Activated naive CD8-positive, alpha-beta T cell treated with anti-CD3 and anti-CD28 coated beads, Interleukin-2, amount 50 U/mL, for 16 hours (primary cell): ENCODE measurements at places on chromosomes 2 and 18.

DNA sequence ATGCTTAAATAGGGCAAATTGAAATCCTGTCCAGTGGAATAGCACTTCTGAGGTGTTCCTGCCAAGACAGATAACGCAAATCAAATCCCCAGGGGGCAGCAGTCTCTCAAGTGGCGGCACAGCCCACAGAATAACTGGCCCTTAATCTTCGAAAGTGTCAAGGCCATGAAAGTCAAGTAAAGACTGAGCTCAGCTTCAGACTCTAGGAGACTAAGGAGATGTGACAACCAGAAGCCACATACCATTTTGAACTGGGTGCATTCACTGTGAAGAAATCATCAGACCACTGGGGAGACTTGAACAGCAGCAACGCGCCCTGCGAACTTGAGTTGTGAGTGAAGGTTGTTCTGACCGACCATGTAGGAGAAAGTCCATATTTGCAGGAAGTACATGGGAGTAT, 66.0 kb upstream of the ASAP2 start:
- DNase-seq, result no peak

DNA sequence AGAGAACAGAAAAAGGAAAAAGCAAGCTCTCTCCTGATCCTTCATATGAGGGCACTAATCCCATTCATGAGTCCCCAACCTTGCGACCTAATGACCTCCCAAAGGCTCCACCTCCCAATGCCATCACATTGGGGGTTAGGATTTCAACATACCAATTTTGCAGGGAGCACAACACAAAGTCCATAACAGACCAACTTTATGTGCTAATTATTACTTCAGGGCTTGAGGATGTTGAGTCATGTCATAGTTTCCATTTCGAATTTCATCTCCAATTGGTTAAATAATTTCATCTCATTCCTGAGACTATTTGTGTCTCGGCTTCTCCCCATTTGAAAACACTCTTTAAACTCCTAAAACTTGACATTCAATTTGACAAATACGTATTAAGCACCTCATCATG, 69.9 kb upstream of the KLF7 start:
- DNase-seq, result no peak

- DNase-seq, result no peak
Measured at GRCh38 chr18:33596178-33596854, 18.3 kb downstream of the ASXL3 start.

- DNase-seq, result no peak
Measured at GRCh38 chr2:42979416-42979869, 187.1 kb upstream of the HAAO start.

- DNase-seq, result no peak
Measured at GRCh38 chr2:219388907-219389156, 1.1 kb upstream of the DNPEP start.

DNA sequence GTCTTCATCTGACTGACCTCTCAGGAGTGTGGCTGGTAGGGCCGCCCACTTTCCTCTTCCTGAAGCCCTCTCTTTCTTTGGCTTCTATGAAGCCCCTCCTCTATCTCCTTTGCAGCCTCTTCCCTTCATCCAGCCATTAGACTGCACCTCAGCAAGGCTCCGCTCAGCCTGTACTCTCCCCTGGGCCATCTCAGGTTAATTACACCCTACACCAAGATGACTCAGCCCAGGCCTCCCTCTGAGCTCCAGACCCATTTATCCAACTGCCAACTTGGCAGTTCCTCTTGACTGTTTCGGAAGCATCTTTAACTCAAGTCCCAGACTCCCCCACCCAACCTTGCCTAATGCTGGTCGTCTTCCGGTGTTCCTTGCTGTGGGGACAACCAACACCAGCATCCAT, 5.8 kb upstream of the WNT6 start:
- no peak for DNase-seq

- DNase-seq, result no peak
Measured at GRCh38 chr2:210458395-210458794, 18.2 kb downstream of the LANCL1 start.

GRCh38 chr2:165699946-165700345, 94.1 kb downstream of the GALNT3 start:
- DNase-seq, result no peak
